Stimulated activated CD4-positive, alpha-beta T cell treated with anti-CD3 and anti-CD28 coated beads, Interleukin-15, amount 100 ng/mL, for 24 hours (primary cell): ENCODE measurements at places on chromosomes 16 and 17.

DNA sequence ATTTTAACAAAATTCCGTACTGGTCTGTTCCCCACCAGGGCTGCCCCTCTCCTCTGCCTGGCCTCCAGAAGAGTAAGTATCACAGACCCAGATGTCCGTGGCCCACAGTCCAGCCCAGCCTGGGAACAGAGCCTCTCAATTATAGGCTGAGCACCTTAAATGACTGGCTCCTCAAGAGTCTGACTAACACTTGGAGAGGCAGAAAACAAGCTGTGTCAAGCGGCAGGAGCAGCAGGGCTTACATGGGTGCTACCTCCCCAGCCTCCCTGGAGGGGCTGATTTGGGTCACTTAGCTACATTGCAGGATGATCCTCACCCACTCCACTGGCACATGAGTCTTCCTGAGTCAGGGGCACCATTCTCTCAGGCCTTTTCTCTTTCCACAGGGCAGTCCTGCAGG is 209.7 kb downstream of the COPRS start:
- no peak for DNase-seq

GRCh38 chr16:27127308-27127707 is 60.6 kb downstream of the C16orf82 start:
- no peak for DNase-seq

GRCh38 chr16:57258226-57258909 is 13.3 kb downstream of the ARL2BP start:
- no peak for DNase-seq

GRCh38 chr17:82229698-82230608 is 1.1 kb downstream of the SLC16A3 start:
- DNase-seq, result no peak
